ENCODE measurements at places on chromosomes 5 and 9.

DNA sequence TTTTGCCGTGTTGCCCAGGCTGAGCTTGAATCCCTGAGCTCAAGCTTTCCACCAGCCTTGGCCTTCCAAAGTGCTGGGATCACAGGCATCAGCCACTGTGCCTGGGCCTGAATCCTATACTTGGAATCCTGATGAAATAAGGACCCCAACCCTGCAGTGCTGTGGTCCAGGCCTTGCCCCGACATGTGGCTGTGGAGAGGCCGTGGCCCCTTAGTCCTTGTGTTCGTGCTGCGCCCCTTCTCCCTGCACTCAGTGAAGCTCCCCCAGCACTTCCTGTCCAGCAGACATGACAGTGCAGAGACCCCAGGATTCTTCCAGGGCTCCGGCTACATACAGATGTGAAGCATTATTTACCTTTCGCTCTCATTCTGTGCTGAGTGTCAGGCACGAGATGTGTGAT, 52.9 kb downstream of the EHMT1 start:
- no peak for DNase-seq

GRCh38 chr9:2208465-2208864, 193.3 kb downstream of the SMARCA2 start:
- no peak for DNase-seq

- no peak for DNase-seq
Observed at GRCh38 chr5:27313549-27313948, 275.2 kb upstream of the CDH9 start.

- no peak for DNase-seq
Observed at GRCh38 chr5:126189231-126189630, 234.0 kb upstream of the GRAMD2B start.

DNA sequence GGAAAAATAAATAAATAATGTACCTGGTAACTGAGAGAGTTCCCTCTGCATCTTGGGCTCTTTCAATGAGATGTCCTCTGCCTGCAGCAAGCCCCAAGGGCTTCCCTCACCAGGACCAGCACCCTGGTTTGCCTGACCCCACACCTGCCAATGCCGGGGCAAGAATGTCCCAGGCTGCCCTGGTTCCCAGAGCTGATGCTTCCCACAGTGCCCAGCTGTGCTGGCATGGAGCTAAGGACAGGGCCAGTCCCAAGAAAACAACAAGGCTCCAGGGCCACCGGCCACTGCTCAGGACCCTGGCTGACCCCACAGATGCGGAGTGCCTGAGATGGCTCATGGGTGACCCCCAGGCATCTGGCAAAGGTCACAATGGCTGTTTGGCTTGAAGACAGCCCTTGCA, 123.5 kb downstream of the KCNIP1 start:
- DNase-seq = no peak

DNA sequence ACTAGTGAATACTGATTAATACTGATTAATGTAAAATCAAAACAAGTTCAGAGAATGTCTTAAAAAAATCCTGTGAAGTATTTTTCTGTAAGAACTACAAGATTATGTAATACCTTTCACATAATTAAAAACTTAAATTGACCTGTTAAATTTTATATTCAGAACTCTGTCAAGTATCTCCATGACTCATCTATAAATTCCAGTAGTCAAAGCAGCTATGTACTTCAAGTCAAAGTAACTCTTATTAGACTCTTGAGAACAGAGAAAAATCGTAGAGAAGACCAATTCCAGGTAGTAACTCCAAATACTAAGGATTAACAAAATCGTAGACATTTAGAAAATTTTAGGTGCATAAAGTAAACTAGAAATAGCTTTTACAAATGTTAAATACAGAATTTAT, 77.1 kb downstream of the HOMER1 start:
- DNase-seq = no peak
